ENCODE measurements at places on chromosomes 7 and 10.

DNA sequence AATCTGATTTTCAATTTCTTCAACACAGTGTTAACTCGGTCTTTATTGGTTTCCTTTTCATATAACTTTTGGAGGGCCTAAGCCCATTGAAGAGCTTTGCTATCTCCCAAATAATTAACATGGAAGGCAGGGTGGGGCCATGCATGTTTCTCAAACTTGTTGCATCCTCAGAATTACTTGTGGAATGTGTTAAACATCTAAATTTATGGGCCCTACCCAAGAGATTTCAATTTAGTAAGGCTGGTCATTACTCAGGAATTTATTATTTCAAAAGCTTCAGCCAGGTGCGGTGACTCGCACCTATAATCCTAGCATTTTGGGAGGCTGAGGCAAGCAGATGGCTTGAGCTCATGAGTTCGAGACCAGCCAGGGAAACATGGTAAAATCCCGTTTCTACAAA, 208.9 kb downstream of the SORCS3 start:
- no peak for DNase-seq

- no peak for DNase-seq
These were observed 1085.4 kb upstream of the SORCS1 start for GRCh38 chr10:108249940-108250339.

DNA sequence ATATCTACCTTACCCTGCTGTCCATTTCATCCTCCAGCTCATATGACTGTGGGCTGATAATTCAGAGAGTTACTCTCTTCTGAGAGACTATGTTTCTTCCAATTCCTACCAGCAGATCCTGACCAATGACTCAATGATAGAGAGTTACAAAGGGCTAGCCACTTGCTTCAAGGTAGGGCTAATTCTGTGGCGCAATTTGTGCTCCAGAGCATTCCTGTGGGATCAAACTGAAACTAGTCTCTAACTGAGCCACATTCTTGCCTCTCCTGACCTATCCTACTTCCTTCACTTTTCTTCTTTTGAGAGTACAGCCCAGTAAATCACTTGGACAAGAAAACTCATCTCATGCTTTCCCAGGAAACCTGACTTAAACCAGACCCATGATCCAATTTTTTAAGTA, 17.9 kb upstream of the ASZ1 start:
- no peak for DNase-seq

DNA sequence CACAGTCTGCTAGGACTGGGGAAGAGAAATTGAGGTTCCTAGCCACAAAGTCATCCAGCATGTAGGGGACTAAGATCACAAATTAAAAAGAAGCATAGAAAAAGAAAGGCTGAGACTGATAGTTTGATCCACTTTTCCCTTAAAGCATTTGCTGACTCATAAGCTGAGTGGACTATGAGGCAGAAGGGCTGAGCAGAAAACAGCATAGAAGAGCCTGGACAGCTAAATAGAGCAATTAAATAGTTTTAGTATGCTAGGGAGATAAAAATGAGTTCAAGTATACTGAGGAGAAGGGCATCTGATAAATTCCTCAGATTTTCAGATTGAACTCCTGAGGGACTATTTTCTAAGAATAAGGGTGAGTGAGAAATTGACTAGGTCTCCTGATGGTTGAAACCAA, 155.9 kb upstream of the EGR2 start:
- no peak for DNase-seq

DNA sequence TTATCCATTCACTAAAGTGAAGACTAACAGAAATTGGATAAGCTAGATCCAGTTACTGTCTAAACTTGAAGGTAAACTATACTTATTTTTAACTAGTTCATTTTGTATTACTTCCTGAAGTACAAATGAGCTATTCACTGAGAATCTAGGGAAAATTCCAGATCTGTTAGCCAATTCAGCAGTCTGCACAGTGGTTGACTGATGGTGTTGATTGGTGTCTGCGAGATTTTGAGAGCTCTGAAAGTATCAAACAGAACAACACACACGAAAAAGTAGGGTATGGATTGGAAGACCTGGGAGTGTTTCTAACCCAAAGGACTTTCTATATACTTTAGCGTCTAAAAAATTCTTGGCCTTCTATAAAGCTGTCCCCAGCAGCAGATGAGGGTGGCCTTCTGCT, 33.6 kb upstream of the AGR2 start:
- no peak for DNase-seq
